ENCODE measurements at places on chromosomes 2 and 18. TPM values are rescaled to one million over a fixed set of nuclear protein-coding genes. Genes with fewer than 3 reads are reported as not detected.

DNA sequence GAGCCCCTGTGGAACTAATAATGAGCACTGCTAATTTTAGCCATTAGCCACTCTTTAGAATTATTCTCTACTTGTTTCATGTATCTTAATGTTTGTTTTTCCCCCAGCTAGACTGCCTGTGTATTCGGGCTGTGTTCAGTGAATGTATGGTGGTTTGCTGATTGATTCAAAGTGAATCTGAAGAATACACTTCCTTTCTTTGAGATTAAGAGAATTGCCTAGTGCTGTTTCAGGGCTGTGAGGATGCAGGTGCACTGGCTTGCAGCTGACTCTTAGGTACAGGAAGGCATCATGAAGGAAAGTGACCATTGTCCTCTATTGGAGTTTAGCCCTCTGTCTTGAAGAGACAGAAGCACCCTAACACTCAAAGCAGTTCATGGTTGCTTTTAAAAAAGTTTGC lies 138.7 kb downstream of the CERS6 start:
- no peak for DNase-seq

GRCh38 chr2:204604061-204604460 lies 58.8 kb downstream of the PARD3B start:
- DNase-seq: peak; percentile 31

DNA sequence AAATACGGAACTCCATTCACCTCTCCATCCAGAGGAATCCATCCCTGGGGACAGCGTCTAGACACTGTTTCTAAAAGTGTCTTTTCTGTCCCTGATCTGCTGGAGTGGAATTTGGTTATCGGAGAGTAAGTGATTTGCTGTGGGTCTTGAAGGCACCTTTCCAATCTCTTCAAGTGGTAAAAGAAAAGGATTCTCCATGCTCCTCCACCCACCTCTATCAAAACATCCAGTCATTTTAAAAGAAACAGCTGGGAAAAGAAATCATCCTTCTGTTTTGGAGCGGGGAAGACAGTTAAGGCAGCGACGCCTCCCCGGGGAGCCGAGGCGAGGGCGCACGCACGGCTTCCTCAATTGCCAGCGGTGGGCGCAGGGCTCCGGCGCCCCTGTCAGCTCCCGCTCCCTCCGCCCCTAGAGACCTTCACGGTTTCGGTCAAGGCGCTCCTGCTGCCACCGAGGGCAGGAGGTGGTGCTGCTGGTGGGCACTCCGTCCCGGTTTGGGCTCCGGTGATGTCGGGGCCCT lies 547 bp downstream of the SLC35F5 start:
- peak; percentile 17 for DNase-seq

DNA sequence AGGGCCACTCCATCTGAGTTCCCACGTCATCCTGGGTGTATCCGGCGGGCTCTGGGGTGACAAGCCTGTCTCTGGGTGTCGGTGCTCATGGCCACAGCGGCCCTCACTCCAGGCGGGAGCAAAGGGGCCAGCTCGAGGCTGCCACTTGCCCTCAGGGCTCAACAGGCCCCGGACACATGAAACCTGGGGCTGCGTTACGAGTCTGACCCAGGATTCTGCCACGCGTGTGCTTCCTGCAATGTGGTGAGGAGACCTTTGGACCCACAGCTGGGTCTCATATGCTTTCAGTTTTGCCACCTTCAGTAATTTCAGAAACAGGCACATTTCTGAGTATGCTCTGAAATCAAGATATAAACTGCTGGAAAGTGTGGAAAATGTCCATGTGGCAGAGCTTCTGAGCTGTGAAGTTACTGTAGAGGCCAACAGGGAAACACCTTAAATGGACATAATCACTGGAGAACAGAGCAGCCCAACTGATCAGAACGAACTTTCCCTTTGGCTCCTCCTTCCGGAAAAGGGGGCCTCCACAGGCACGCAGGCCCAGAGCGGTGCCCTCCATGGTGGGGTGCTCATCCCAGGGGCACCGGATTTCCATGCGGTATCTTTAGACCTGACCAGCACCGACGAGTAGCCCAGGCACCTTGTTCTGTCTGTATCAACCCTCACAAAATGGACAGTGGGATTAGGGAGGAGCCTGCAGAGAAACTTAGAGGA lies 14.1 kb downstream of the PER2 start:
- no peak for DNase-seq

DNA sequence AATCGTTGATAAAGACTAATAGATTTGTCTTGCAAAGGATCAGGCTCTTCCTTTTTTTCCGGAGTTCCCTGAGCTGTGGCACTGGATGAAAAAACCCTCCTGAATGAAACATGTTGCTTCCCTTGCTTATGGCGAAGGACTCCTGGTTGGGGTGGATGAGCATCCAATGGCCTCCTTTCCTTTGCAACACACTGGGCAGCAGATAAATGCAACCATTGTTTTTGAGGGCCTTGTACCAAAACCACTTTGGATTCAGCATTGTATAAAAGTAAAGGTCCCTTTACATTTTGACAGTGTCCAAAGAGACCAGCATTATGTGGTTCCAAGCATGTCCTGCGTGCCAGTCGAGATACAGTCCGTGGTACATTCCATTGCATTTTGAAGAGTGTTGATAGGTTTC lies 44.7 kb downstream of the FAM210A start:
- DNase-seq: no peak

The UGT1A8 gene
- total RNA-seq: not detected

The MEP1B gene
- total RNA-seq: not detected
